M059J (cell line): ENCODE measurements at places on chromosomes 2 and 18.

DNA sequence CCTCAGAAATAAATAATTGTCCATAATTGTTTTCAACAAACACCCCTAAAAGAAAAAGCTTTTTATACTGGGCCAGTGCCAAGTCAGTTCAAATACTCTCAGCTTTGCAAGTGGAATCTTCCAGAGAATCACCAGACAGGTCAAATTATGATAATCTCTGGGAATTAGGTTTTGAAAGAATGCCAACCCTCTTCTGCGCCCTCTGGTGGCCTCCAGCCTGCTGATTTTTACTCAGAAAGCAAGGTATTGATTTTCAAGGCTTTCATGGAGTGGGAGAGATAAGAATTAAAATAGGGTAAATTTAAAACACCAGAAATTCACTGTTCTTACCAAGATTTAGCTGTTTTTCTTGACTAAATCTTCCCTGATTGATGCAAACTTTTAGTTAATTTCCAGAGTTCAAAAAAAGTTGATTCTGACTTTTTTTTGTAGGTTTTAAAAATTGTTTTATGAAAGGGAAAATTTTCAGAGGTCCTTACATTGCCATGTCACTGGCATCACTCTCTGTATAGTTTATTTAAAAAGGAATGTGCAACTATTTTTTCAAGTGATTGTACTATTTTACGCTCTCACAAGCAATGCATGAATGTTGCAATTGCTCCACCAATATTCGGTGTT, 282.9 kb upstream of the TNP1 start:
- peak; percentile 7 for DNase-seq

DNA sequence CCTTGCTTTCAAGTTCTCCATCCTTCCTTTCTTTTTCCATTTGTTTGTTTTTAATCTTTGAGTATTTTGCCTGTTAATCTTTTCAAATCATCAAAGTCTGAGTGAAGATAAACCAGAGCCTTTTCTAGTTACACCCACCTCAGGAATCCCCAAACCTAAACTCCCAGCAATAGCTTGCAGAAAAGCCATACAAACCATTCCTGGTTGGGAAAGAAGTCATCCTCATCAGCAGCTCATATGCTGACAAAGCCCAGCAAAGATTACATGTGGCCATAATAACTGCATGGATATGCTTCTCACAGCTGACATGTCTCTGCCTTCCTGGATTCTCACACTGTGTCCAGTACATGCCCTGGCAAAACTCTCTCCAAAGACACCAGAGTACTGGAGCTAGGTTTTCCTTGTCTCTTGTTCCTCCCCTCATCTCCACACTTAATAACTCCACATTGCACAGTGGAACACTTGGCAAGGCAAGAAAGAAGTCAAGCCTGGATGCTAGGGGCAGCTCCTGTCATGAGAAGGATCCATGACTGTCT, 126.4 kb upstream of the TLK1 start:
- no peak for DNase-seq

DNA sequence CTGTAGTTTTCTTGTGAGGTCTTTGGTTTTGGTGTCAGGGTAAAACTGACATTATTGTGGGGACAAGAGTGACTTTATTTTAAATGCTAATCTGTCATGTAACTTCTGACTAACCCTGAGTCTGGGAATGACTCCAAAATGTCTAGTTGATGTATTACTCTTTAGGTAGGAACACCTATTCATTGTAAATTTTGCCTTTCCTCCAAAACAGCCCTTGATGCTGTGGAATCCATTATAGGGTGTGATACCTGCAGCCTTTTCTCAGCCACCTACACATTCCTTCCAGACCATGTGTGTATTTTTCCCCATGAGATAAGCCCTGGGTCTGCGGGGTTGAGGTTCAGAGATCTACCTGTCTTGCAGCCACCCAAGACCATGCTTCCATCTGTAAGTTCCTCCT, 4.1 kb upstream of the PRR30 start:
- no peak for DNase-seq

DNA sequence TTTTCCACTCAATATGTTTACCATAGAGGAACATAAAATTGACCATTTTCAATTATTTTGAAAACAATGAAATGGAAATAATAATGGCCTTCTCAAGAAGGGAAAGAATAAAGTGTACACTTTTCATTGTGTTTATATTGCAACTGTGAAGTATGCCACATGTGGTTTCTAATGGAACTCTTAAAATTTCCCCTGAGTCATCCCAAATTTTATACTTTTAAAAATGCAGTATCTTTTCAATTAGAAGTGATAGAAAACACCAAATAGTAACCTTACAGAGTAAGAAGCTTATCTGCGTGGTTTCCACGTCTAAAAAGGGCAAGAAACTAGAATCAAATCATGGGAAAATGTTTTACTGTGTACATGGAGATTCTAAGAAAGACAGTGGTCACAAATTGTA, 70.0 kb downstream of the SCG2 start:
- peak; percentile 49 for DNase-seq

DNA sequence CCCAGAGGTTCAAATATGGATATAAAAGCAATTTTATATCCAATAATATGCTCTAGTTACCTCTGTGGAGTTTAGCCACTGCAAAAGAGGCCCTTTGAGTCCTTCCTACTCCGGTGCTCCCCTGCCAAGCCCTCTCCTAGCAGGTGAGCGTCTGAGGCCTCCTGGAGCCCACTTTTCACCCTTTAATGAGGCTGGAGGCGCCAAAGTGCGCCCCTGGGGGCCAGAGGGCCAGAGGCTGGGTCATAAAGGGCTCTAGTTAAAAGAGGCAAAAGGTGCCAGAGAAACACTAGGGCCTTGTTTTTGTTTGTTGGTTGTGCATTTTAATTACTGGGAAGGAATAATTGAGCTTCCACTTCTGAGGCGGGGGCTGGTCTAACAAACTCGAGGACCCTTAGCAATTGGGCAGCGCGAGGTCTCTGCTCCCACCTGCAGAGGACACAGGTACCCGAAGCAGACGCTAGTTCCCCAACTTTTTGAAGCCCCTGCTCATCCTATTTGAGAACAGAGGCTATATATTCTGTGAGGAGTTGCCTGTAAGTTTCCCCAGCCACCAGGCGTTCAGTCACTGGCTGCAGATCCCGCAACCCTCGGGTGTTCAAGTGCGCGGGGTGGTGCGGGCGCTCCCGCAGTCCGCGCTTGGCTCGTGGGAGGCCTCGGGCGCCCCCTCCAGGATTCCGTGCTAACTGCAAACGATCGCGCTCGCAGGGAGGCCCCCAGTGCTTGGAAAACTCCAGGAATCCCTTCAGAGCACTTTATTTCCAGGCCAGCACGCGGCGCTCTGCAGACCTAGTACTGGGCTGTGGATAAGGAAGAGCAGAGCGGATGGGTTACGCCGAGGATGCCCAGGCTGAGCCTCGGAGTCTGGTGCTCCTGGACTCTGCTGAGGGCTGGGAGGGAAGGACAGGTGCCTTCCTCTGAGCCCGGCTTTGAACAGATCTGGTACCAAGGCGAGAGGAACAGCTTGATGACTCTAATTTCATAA, 14.1 kb downstream of the MSGN1 start:
- DNase-seq = peak; percentile 51

- DNase-seq = no peak
These were observed 31.8 kb downstream of the NCK2 start for GRCh38 chr2:105776560-105776928.

- peak; percentile 75 for DNase-seq
These were observed 206.5 kb downstream of the SETBP1 start for GRCh38 chr18:44887227-44887631.

DNA sequence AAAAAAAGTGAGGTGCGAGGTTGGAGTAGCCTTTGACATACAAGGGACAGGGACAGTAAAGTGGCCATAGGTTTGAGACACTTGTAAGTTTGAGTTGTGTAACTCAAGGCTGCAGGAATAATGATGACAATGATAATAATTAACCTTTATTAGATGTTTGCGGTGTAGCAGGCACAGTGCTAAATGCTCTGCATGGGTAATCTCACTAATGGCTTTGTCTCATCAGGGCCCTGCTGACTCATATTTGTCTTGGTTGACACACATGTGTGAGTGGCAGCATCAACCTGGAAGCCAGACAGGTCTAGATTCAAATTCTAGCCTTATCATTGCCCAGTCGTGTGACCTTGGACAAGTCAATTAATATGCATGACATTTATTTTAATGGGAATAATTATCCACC, 126.2 kb downstream of the FSHR start:
- no peak for DNase-seq

DNA sequence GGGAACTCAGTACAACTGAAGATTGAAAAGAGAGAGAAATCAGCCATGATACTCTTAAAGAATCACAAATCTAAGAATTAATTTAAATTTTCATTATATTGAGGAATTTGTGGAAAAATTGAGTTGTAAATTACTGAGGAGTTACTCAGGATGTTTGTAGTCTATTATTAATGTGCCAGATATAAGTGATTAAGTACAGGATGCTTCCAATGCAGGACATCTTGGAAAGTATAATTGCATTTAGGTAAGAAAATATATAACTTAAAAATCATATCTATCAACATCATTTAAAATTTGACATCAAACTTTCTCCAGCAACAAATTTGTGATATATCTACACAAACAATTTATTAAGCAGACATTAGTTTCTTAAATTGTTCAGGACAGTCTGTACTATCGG, 1.3 kb downstream of the CALCRL start:
- no peak for DNase-seq

DNA sequence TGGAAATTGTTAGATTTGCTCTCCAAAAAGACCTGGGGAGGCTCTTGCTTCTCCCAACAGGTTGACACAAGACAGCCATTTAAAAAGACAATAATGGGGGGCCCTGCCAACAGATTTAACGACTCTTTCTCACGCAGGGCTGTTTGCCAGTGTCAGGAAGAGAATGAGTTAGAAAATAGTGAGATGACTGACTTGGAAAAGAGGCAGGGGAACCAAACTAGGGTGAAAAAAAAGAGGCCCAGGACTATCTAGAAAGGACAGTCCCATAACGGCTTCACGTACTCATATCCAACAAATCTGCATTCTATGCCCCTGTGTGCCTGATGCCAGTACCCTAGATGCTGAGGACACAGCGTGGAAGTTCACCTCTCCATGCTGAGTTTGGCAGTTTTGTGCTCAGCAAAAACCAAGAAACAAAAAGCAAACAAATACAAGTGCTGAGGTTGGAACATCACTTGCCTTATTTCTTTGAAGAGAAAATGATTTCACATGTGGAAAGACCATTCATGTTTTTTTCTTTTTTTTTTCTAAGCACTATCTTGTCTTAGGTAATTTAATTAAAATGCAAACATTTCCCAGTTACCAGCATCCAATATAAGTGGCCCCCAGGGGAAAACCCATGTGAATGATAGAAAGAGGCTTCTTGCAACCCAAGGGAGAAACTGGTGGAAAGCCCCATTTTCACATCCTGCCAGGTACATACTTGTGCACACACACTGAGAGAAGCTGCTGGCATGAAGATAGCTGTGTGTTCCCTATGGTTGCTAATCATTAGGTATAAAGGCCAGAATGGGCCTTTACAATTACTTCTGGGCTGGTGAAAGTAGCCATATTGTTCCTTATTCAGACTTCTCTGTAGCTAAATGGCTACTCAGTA, 10.6 kb upstream of the WIPF1 start:
- no peak for DNase-seq

- no peak for DNase-seq
These were observed 3.5 kb upstream of the B3GNT7 start for GRCh38 chr2:231391981-231392380.

DNA sequence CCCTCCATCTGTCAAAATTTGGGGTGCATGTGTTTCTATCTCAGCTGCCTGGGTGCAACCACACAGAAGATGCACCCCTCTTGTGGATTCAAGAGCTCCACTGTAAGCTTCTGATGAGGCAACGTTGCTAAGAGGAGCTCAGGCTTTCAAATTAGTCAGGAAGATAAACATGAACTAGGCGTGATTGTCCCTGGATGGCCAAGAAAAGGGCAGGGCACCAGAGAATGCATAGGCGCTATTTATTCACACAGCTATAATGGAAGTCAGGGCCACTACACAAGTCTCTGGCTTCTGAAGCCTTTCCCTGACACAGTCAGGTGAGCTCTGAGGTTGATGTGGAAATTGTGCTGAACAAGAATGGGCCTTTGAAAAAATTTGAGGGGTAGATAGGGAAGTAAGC, 1466.0 kb upstream of the CELF4 start:
- no peak for DNase-seq

DNA sequence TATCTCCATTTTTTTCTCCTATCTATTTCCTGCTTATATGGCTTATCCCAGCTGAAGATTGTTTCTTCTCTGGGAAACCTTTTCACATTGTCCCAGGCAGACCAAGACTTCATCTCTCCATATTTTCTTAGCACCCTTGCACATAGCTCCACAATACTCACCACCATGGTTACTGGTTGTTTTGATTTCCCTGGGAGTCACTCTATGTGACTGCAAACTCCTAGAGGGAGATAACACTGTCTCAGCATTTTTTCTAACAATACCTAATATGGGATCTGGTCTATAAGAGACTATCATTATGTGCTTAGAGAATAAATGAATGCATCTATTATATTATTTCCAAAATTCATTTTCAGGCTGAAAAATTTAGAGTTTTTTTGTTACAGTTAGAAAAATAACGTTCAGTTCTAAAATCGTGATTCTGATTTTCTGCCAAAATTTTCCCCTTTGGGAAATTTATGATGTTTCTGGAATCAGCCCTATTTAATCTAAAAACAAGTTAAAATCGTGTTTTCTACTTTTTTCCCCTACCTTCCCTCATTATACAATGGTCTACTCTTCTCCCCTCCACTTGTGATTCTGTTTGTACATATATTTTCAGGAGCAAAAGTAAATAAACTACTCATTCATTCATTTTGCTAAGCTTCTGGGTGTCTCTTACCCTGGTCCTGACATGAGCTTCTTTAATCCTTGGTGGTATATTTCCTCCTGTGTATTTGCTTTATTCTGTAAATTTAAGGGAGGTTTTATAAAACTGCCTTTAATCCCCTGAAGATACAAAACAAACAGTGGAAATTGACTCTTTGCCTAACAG, 95.4 kb downstream of the HNMT start:
- DNase-seq = peak; percentile 44

DNA sequence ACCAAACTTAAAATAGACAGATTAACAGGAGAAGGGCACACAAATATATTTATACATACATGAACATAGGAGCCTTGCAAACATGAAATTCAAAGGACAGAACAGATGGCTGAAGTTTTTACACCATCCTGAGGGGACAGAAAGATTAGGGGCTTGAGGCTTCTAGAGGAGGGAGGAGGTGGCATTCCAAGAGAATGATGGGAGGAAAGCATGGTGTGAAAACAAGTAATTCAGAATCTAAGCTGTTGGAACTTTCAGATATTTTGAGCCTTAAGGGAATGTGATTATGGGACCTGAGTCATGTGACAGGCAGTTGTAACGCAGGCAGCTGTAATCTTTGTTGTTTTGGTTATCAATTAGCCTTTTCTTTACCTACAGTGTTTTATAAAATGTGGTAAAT, 225.2 kb upstream of the SPOPL start:
- DNase-seq = peak; percentile 21

DNA sequence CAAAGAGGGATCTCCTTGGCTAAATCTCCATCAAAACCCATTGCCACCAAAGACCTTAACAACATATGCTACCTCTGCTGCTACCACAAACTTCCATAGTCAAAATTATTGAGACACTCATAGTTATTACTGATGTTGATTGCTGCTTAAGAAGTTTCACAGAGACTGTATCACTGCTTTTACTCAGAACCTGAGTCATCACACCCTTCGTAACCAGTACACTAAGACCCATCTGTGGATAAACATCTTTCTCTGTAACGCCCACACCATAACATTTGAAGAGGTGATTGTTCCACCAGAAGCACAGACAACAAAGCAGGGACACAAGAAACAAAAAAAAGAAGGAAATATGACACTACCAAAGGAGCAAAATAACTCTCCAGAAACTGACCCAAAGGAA, 1563.1 kb downstream of the LRP1B start:
- no peak for DNase-seq

GRCh38 chr2:178860551-178860950, 53.3 kb upstream of the TTN start:
- DNase-seq = peak; percentile 35
